Iris pigment epithelial cell (primary cell): ENCODE measurements at places on chromosomes 11 and 22.
A peak's percentile ranks its signal among the peaks of the same experiment; 100 is the strongest.

GRCh38 chr11:87596176-87596575 lies 558.4 kb downstream of the TMEM135 start:
- no peak for DNase-seq

- peak; percentile 38 for DNase-seq
Measured at GRCh38 chr22:36734171-36735058, 30.9 kb upstream of the CACNG2 start.

GRCh38 chr11:32391956-32392553 lies 43.3 kb downstream of the WT1 start:
- peak; percentile 28 for DNase-seq

- DNase-seq, result no peak
Measured at GRCh38 chr11:93528757-93529645, 14.2 kb downstream of the SMCO4 start.

GRCh38 chr11:128728767-128729587 lies 35.1 kb downstream of the FLI1 start:
- DNase-seq, result no peak

GRCh38 chr11:76825726-76826396 lies 34.9 kb upstream of the ACER3 start:
- no peak for DNase-seq

DNA sequence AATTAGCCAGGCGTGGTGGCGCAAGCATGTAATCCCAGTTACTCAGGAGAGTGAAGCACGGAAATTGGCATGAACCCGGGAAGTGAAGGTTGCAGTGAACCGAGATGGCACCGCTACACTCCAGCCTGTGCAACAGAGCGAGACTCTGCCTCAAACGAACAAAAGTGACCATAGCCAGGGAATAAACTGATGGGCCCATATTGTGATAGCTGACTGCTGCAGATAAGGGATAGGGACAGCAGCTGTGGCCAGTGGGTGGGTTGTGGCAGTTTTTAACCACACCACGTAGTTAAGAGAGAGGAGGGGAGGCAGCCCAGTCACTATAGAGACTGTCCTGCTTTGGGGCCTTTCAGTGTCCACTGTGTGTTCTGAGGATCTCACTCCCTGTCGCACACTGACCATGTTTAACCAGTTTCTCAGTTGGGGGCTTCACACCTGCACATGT lies 58.9 kb downstream of the PISD start:
- no peak for DNase-seq

DNA sequence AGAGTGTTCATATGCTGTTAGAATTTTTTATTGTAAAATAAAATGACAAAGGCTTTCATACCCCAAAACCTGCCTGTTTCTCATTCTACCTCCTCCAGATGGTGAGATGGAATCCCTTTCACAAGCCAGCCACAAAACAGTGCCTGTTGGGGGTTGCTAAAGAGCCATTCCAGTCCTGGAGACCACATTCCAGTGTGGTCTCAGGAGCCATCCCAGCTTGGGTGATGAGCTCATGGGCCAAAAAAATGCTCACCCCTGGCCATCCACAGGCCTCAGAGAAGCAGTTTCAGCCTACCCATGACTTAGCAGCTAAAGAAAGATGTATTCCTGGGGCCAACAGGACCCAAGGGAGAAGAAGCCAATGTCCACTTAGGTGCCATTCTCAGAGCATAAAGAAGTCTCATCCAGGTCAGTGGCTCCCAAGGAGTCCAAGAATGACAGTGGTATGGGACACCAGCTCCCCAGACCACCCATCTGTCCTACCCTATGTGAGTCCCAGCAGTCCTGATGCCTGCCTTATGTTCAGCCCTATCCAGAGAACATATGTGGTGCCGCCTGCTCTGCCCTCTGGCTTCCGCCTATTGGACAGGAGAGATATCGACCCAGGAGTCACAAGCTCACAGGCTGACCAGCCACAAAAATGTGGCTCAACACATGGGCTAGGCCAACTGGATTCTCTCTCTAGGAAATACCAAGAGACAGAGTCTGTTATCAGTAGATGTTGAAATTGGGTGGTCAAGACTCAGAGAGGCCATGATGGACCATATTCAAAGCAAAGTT lies 26.4 kb downstream of the C11orf91 start:
- DNase-seq, result peak; percentile 59
